Stimulated activated CD8-positive, alpha-beta memory T cell treated with anti-CD3 and anti-CD28 coated beads, Interleukin-7, amount 100 ng/mL, for 1 hour (primary cell): ENCODE measurements at places on chromosomes 1 and 21.
A peak's percentile ranks its signal among the peaks of the same experiment; 100 is the strongest.

DNA sequence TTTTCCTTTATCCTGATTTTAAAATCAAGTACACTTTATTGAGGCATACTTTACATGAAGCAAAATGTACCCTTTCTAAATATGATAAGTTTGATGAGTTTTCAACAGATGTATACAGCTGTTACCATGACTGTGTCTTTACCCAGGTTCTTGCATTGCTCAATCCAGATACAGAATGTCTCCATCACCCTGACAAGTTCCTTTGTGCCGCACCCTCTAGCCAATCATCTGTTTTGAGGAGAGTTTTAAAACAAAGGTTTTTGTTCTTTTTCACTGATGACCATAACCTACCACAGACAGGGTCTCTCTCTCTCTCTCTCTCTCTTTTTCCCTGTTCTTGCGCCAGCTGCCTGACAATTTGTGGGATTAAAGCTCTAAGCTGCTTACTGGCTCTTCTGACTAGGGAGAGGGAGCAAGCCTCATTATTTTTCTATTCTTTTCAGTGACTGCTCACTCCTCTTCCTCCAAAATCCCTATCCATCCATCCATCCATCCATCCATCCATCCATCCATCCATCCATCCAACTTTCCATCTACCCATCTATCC, 1.2 kb upstream of the KCNE1 start:
- no peak for DNase-seq

GRCh38 chr21:46151989-46152926, 3.1 kb downstream of the FTCD start:
- DNase-seq, result no peak

DNA sequence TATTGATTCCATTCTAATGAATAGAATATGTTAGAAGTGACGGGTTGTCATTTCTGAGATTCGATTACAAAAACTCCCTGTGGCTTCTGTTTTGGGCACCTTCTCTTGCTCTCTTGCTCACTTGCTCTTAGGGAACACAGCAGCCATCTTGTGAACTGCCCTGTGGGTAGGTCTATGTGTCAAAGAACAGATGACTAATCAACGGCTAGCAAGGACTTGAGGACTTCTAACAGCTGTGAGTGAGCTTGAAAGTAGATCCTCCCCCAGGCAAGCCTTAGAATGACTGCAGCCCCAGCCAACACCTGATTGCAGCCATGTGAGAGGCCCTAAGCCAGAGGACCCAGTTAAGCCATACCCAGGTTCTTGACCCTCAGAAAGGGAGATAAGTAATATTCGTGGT, 49.3 kb downstream of the AZIN2 start:
- no peak for DNase-seq

- DNase-seq, result no peak
Observed at GRCh38 chr1:53585565-53585964, 126.4 kb downstream of the DMRTB1 start.

DNA sequence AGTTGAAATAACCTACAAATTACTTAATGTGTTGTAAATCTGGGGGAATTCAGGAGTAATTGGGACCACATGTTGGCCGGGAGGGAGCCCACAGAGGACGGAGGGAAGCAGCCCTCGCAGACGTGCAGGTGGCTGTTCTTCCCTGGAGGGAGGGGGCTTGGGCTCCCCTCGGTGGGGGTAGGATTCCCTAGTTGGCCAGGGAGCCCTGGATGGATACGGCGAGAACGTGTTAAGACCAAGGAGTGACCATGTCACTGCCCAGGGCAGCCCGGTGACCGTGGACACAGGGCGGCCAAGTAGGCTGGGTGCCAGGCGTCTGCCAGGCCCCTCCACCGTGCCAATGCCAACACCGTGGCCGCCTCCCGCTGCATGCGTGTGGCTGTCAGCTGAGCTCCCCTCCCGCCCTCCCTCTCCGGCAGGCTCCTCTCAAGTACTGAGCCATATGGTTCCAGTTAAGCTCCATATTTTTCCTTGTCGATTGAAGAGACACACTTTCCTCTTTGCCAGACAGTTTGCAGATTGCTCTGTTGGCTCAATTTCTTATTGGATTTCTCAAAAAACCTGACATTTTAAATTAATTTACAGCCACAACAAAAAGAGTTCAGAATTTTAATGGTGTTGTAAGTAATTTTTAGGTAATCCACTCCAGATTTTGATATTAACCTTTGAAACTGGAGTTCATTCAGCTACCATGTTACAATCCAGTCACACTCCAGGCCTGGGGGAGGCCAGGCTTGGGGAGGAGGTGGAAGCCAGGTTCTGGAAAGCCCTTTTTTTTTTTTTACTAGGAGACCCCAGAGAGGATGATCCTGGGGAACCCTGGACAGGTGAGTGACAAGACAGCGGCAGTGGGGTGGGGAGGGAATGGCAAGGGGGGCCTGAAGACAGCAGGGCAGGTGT, 71.2 kb downstream of the CASZ1 start:
- DNase-seq, result no peak

GRCh38 chr1:41391834-41392527, 30.7 kb downstream of the FOXO6 start:
- DNase-seq, result no peak

GRCh38 chr1:222788402-222789156, 26.3 kb upstream of the DISP1 start:
- DNase-seq, result no peak

GRCh38 chr1:198619375-198620140, 19.3 kb upstream of the PTPRC start:
- no peak for DNase-seq

DNA sequence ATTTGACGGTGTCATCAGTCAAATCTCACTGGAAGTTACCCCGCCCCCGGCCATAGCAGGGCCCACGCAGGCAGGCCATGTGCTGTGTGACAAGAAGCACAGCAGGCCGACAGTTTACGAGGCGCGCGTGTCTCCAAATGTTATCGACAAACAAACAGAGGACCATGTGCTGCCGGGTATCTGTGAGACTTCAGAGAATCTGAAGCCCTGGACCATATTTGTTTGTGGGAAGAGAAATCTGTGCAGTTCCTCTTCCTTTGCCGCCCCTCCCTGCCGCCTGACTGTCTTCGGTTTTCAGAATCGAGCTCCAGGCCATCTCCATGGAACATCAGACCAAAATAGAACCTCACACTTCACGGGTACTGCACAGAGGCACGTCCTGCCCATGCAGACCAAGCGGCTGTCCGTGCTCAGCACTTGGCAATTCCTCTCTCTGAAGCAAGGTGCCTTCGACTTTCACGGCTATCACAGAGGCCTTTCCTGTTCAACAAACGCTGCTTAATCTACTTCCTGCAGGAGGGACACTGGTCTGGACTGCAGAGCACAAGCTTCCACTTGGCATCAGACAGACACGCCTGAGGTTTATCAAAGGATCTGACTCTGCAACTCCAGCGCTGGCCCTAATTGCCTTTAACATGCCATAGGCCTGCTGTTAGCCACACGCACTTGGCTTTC, 135.7 kb upstream of the KRTAP19-8 start:
- no peak for DNase-seq

- DNase-seq, result no peak
Observed at GRCh38 chr1:41964400-41964799, 45.7 kb upstream of the HIVEP3 start.

- no peak for DNase-seq
Observed at GRCh38 chr1:215263636-215264035, 181.1 kb downstream of the KCNK2 start.

DNA sequence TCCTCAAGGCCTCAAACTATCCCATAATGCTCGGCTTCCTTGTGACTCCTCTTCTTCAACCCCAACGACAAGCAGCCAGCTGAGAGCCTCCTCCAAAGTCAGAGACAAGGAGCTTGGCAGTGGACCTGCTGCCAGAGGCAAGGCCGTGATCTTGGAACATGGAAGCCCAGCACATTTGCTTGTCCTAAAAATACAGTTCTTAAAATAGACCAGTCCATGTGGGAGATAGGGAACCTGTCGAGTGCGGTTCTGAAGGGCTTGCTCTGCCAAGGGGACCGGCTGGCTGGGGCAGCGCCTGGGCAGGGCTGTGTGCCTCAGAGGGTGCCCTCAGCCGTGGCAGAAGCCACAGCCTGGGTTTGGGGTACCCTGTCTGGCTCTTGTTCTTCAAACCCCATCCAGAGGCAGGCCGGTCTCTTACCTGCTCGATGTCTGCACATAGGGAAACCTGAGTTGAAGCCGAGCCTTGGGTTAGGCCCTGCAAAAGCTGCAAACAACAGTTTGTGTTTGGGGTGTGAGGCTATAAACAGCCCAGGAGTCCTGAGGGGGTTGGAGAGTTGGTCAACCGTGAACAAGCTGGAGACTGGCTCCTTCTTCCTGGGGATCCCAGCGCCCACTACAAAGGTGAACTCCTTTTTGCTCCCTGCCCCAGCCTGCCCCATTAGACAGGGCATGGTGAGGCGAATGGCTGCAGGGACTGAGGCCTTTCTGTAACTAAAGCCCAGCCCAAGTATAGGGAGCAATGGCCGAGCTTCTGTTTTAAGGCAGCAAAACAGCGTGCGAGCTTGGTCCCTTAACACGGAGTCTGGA, 228.8 kb downstream of the CAMTA1 start:
- DNase-seq, result no peak

DNA sequence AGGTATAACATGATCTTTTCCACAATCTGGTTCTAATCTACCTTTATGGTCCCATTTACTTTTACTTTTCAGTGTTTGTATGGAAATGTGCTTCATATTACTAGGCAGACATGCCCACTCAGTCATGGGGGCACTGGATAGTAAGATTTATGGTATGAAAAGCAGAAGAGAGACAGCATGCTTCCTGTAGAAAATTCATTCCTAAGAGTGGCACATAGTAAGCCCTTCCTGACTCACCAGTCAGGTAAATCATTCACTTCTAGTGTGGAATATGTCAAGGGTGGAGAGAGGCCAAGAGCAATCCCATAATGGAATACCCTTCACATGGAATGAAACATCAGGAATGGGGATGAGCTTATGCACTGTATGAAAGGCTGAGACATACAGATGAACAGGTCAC, 49.5 kb upstream of the BCL10 start:
- no peak for DNase-seq

DNA sequence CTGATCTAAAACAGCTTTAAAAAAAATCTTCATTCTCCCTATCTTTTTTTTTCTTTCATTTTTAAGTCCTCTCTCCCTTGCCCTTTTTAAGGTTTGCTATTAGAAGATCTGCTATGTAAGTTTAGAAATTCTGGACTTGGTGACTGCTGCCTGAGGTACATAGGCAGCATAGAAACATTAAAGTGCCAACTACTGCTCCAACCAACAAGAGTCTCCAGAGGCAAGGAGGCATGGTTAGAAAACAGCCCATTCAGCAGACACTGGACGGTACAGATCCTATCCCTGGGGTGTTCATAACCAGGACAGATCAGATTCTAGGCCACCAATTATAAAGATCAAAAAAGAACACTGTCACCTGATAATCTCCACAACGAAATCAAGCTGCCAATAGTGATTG, 36.6 kb downstream of the GPR3 start:
- no peak for DNase-seq

DNA sequence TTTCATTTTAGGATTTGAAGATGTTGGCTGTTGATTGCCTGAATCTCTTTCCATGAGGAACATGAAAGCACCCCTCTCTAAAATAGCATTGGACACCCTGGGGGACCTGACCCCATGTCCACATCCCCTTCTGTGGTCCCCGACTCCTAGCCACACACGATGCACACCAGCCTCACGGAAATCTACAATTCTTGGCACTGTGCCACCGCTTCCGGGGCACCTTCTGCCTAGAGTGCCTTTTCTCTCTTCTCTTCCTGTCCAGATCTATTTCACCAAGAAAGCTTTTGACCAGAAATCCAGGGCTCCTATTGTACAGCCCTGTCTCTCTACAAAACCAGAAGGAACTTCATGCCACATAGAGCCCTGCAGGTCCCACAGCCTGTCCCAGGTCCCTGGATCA, 50.3 kb downstream of the MYSM1 start:
- DNase-seq, result peak; percentile 4

GRCh38 chr1:82919837-82920236, 1079.1 kb downstream of the TTLL7 start:
- no peak for DNase-seq

- DNase-seq, result no peak
Observed at GRCh38 chr1:180494370-180494769, 8.0 kb downstream of the ACBD6 start.

GRCh38 chr1:1971017-1971416, 32.6 kb downstream of the CFAP74 start:
- DNase-seq, result no peak

- no peak for DNase-seq
Observed at GRCh38 chr1:22210176-22210575, 67.3 kb upstream of the WNT4 start.

DNA sequence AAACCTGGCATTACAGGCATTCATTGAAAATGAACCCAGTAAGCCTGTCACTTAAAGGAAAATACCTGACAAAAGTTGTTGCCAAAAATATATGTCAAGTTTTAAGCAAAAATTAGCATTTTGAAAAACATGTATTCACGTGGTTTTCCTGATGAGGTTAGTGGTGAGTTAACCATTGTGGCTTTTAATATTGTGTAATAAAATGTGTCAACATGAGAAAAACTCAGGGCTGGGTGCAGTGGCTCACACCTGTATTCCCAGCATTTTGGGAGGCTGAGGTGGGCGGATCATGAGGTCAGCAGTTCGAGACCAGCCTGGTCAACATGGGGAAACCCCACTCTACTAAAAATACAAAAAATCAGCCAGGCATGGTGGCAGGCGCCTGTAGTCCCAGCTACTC, 731.4 kb downstream of the KCNT2 start:
- DNase-seq, result no peak

DNA sequence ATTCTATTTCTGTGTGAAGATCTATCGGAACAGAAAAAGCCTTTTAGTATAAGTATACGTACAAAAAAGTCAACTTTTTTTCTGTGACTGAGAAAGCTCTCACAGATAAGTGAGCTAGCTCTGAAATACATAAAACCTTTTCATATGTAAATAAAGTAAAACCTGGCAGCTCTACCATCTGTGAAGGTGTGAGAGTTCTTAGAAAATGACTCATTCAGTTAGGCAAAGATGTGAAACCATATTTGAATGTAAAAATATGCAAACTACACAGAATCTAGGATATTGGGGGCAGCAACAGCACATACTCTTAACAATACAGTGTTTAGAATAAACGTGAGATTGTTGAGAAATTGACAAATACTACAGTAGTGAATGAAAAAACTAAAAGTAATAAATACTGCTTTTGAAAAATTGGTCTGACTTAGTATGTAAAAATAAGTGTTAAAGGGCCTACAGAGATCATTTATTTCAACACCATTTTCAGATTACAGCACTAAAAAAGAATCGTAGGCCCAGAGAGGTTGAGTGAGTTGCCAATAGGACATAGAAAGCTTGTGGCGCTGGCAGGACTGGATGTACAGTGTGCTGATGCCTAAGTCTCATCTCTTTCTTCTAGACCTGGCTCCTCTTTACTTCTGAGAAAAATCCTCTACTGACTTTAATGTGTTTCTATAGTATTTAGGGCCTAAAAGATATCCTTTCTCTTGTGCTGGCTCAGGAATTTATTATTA, 19.8 kb downstream of the ATP6V1G3 start:
- DNase-seq, result no peak
